Cerebellum (tissue), 4 donors: ENCODE measurements at places on chromosomes 3 and 15. TPM values are rescaled to one million over a fixed set of nuclear protein-coding genes. Genes with fewer than 3 reads are reported as not detected.
A peak's percentile ranks its signal among the peaks of the same experiment; 100 is the strongest.

DNA sequence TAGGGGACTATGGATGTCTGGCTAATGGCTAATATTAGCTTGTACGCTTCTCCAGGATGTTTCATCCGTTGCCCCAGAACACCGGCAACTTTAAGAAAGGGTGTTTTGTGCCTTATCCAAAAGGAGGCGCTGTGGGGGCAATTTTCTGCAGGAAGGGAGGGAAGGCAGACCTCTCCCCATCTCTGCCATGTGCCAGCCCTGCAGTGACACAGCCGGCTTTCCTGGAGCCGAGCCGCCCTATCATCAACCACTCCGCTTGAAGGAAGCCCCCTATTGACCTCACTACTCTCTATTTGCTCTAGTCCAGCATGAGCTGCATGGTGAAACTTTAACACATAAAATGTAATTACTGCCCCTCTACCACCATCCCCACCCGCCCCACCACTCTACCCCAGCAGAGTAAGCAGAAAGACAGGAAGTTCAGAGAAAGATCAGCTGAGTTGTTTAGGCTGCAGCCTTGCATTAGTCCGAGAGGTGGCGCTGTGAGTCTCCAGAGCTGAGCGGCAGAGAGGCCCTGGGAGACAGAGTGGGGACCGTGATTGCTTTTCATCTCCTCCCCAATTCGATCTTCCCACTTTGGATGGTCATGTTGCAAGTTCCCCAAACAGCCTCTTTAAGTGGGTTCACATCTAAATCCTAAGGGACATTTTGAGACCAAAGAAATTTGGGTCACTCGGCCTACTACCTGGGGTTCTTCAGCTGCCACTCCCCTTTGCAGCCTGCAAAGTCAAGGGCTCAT, 24.5 kb upstream of the RAD18 start:
- DNase-seq, result peak; percentile 85

GRCh38 chr3:99907959-99908544, 90.4 kb downstream of the CMSS1 start:
- no peak for DNase-seq

The FEZF2 gene
- 0.09 TPM for total RNA-seq

- DNase-seq, result no peak
Measured at GRCh38 chr15:27826411-27826810, 272.7 kb downstream of the OCA2 start.

DNA sequence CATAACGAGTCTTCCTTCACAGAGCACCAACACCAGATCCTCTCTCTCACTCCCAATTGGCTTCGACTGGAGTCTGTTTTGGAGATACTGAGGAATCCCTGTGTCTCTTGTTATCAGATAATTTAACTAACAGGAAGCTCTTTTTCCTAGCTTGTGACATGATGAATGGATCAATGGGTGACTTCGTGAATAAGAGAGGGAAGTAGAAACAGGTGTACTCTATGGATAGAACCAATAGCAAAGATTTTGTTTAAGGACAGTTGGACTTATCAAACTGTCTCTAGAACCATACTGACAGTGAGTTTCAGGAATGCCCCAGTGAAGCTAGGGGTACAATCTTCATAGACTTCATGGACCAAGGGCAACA, 29.4 kb upstream of the KLHL6 start:
- no peak for DNase-seq

GRCh38 chr3:112653209-112653871, 12.4 kb upstream of the CCDC80 start:
- no peak for DNase-seq

The VGLL3 gene
- 2.5 TPM for total RNA-seq

DNA sequence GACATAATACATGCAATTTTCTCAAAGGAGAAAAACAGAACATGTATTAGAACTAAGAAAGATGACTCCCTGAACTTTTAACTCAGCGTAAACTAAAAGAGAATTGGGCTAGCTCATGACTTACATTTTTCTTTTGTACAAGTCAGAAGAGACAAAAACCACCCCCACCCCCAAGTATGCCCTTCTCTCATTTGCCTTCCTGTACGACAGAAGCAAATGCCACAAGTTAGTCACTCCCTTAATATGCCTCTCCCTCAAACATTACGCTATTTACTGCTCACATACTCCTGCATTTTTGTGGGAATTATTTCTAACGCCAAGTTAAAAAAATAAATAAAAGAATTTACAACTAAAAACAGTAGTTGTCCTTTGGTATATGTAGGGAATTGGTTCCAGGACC, 22.0 kb downstream of the CPEB1 start:
- no peak for DNase-seq

The SLC22A13 gene
- total RNA-seq, result 1.4 TPM

The RPUSD2 gene
- total RNA-seq, result 8.1 TPM

The GOLGA6L7 gene
- total RNA-seq, result not detected

GRCh38 chr3:68006646-68007045, 352.2 kb upstream of the SUCLG2 start:
- DNase-seq, result no peak

GRCh38 chr3:173238091-173238490, 97.1 kb upstream of the SPATA16 start:
- DNase-seq, result no peak

- DNase-seq, result no peak
Measured at GRCh38 chr3:32815841-32816438, 1.9 kb upstream of the TRIM71 start.

GRCh38 chr15:52464040-52464439, 64.6 kb downstream of the MYO5A start:
- DNase-seq, result no peak

GRCh38 chr3:50242851-50243542, 7.0 kb downstream of the GNAI2 start:
- no peak for DNase-seq

DNA sequence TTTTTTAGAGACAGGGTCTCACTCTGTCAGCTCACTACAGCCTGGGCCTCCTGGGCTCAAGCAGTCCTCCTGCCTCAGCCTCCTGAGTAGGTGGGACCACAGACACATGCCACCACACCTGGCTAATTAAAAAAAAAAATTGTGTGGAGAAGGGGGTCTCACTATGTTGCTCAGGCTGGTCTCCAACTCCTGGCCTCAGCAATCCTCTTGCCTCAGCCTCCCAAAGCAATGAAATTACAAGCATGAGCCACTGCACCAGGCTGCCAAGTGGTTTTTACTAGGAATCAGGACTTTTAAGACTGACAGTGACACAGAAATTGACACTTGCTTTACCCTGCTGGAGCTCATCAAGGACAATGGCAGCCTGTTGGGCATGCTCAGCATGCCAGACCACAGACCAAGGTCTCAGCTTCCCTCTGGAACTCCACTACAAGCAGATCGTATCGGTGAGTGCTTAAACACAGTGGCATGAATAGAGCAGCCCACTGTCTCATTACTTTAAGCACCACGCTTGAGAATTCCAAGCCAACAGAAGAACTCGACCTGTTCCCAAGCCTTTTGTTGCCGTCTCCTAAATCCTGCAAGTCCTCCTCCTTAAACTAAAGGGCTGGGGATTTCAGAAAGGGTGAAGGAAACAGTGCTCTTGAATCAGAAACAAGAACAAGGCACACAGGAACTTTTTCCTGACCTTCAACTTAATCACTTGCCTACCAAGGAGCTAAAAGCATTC, 41.4 kb downstream of the EOMES start:
- no peak for DNase-seq

- peak; percentile 73 for DNase-seq
Measured at GRCh38 chr3:107429320-107430181, 52.3 kb downstream of the CCDC54 start.

DNA sequence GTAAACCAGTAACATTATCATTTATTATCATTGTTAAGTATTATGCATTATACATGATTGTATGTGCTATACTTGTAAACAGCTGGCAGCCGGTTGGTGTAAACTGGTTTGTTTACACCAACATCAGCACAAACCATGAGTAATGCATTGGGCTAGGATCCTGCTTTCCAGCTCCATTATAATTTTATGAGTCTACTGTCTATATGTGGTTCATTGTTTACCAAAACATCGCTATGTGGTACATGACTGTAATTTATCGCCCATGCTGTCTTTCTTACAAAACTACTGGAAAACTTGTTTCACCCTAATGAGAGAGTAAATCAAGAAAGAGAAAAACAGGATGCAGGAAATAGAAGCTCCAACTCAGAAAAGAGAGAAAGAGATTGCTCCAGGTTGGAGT, 224.8 kb upstream of the CBLB start:
- DNase-seq, result no peak

DNA sequence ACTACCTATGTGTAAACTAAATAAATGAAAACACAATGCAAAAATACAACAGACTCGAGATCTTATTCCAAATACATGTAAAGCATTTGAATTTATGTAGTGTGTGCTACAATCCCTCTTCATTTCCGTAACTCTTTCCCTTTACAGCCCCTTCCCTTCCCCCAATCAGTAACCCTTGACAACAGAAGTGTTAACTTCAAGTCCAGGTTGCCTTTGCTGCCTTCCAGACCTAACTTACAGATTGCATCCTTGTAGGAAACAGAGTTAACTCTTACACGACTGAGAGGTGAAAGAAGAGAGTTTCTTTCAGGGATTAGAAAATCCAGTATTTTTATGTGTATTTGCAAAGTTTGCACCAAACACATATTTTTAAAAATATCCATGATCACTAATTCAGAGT, 1.4 kb upstream of the ROBO1 start:
- DNase-seq, result no peak

The MUC4 gene
- total RNA-seq, result 0.27 TPM

DNA sequence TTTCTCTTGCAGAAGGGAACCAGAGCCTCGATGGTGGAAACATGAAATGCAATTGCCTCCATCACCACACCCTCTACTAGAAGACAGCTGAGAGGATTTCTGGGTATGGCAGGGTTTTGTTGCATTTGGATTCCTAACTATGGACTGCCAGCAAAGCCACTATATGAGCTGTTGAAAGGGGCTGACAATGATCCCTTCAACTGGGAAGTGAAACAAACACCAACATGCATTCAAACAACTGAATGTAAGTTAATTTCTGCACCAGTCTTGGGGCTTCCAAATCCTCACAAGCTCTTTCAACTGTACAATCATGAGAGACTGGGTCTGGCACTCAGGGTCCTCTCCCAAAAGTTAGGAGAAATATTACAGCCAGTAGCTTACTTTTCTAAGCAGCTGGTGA, 116.7 kb upstream of the PLCL2 start:
- no peak for DNase-seq

- DNase-seq, result no peak
Measured at GRCh38 chr15:90419738-90420406, 31.8 kb downstream of the IQGAP1 start.

The GATM gene
- 93.4 TPM for total RNA-seq

GRCh38 chr3:10228248-10228950, 19.9 kb upstream of the TATDN2 start:
- no peak for DNase-seq

The DUOXA1 gene
- total RNA-seq, result not detected

DNA sequence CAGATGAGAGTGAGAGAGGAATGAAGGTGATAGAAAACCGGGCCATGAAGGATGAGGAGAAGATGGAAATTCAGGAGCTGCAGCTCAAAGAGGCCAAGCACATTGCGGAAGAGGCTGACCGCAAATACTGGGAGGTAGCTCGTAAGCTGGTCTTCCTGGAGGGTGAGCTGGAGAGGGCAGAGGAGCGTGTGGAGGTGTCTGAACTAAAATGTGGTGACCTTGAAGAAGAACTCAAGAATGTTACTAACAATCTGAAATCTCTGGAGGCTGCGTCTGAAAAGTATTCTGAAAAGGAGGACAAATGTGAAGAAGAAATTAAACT, 88.9 kb downstream of the EOMES start:
- no peak for DNase-seq

DNA sequence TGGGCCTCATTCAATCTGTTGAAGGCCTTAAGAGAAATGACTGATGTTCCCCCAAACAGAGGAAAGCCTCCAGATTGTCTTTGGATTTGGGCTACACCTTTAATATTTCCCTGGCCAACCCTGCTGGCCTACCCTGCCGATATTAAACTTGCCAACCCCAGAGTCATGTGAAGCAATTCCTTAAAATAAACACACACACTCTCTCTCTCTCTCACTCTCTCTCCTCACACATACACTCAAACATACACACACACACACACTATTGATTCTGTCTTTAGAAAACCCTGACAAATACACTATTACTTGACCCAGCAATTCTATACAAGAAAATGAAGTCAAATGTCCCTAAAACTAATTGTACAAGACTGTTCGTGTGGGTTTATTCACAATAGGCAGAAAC, 109.9 kb upstream of the ST8SIA2 start:
- no peak for DNase-seq

The ANKUB1 gene
- total RNA-seq, result 0.36 TPM

The PML gene
- total RNA-seq, result 13.1 TPM

- no peak for DNase-seq
Measured at GRCh38 chr3:4533489-4534443, 40.6 kb downstream of the ITPR1 start.

The TNIK gene
- 74.9 TPM for total RNA-seq

DNA sequence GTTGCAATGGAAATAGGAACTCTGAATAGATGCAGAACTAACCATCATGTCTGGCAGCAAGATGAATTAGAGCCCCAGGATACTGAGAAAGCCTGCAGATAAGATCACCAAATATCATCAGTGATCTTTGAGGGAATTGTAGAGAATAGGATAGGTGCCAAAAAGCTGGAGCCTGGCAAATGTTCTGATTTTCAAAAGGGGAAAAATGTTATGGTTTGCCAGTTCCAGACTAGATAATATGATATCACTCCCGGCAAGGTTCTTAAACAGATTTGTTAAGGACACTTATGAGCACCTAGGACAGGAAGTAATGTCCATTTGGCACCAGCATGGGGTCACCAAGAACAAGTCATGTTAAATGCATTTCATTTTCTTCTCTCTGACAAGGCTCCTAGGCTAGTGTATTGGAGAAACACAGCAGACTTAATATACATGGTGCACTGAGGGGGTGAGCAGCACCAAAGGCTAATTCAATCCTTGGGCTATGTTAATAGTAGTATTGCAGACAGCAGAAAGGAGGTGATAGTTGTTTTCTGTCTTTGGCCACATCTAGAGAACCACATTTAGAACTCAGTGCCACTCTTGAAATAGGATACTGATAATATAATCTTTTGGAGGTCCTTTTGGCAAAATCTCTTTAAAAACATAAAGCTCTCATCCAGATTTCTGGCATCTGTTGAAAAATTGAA, 4.8 kb downstream of the SRGAP3 start:
- DNase-seq, result no peak

DNA sequence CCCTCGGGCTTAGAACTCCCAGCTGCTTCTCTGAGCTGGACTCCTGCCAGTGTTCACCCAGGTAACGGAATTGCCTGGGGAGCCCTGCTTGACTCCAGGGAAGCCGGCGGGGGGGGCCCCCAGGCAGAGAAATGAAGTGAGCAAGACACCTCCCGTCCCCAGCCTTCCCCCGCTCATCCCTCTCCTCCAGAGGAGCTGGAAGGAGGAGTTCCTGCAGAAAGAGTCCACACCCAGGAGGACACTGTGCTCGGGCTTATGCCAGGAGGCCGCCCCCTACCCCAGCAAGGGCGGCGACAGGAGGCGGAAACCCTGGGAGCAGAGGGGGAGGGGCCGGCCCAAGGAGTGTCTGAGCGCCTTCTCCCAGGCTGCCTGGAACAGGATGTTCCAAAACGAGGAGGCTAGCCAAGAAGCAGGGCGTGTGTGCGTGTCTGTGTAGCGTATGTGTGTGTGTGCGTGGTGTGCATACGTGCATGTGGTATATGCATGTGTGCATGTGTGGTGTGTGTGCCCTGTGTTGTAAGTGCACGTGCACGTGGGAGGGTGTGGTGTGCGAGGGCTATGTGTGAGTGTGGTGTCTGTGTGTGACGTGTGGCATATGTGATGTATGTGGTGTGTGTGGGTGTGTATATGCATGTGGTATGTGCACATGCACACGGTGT, 511.3 kb downstream of the SHQ1 start:
- no peak for DNase-seq

The IL16 gene
- total RNA-seq, result 1.8 TPM

The FBXO45 gene
- 25.7 TPM for total RNA-seq

The KLHL6 gene
- 1.3 TPM for total RNA-seq

GRCh38 chr15:63045465-63045840, 2.9 kb downstream of the TPM1 start:
- no peak for DNase-seq

The ACSBG1 gene
- 3.1 TPM for total RNA-seq
